ENCODE measurements at places on chromosomes 2 and 18. TPM values are rescaled to one million over a fixed set of nuclear protein-coding genes. Genes with fewer than 3 reads are reported as not detected.

KCNG3 gene
- not detected for total RNA-seq

MLPH gene
- total RNA-seq, result not detected

MCM6 gene
- total RNA-seq, result 48.1 TPM

TEX44 gene
- total RNA-seq, result not detected

LRATD1 gene
- total RNA-seq, result not detected

MGAT4A gene
- total RNA-seq, result 42.2 TPM

FIGN gene
- 6.6 TPM for total RNA-seq

MTIF2 gene
- total RNA-seq, result 26.8 TPM

LYPD1 gene
- 76.6 TPM for total RNA-seq

ADRA2B gene
- not detected for total RNA-seq

XIRP2 gene
- 0.66 TPM for total RNA-seq

RAPH1 gene
- total RNA-seq, result 59.5 TPM

GCG gene
- not detected for total RNA-seq

FAM237A gene
- total RNA-seq, result not detected

NEU2 gene
- total RNA-seq, result not detected

PROM2 gene
- total RNA-seq, result 0.60 TPM

ST3GAL5 gene
- 12.7 TPM for total RNA-seq

ANXA4 gene
- total RNA-seq, result 70.8 TPM

ZNF407 gene
- total RNA-seq, result 17.3 TPM

RAPGEF4 gene
- 8.8 TPM for total RNA-seq

ELOA2 gene
- total RNA-seq, result not detected

LHCGR gene
- not detected for total RNA-seq

KCNF1 gene
- total RNA-seq, result 0.42 TPM

C2orf80 gene
- not detected for total RNA-seq

VSNL1 gene
- not detected for total RNA-seq

CYP26B1 gene
- total RNA-seq, result 1.1 TPM

INPP5D gene
- total RNA-seq, result 43.3 TPM

TBR1 gene
- total RNA-seq, result 0.09 TPM

IL1RL1 gene
- 44.0 TPM for total RNA-seq

PHLPP1 gene
- total RNA-seq, result 10.8 TPM

Data from endothelial cell of umbilical vein (primary cell).